ENCODE measurements at places on chromosomes 3 and 15.
A peak's percentile ranks its signal among the peaks of the same experiment; 100 is the strongest.

GRCh38 chr3:15899388-15899787 is 101.6 kb upstream of the ANKRD28 start:
- peak; percentile 62 for DNase-seq

- DNase-seq = peak; percentile 39
Measured at GRCh38 chr3:146542179-146542578, 2.2 kb downstream of the PLSCR1 start.

GRCh38 chr3:108241146-108241545 is 18.9 kb upstream of the IFT57 start:
- DNase-seq = no peak

DNA sequence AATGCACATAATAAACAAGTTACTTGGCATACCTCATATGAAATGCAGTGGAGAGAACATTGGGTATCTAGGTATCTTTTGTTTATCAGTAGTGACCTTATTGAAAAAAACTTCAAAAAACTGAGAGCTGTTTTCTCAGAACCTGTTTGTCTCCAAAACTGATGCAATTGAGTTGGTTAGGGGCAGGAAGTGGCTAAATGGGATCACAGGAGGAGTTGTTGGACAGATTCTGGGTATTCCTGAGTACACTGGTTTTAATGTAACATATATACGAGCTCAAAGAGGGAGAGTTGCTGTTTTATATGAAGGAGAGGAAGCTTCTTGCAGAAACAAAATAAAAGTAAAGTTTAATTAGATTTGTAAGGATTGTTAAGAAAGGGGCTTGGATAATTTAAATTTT is 159.5 kb downstream of the C3orf70 start:
- no peak for DNase-seq

- DNase-seq = no peak
Measured at GRCh38 chr3:23219552-23219951, 16.4 kb downstream of the UBE2E2 start.

DNA sequence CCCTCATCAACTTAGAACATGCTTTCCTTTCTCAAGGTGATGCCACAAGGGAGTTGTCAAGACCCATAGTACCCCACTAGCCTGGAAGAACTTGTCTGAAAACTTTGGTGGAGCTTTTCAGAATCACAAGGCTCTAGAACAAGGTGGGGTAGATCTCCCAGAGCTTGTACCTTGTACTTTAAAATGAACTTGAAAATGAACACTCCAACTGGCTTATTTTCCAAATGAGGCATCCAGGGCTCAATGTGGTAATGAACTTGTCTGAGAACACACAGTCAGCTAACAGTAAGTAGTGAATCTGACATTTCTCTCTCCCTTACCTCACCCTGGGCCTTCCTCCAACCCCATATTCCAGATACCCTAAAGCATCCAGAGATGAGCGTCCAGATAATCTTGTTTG is 81.8 kb upstream of the THBS1 start:
- no peak for DNase-seq
